Posterior cingulate gyrus (tissue), 11 donors: ENCODE measurements at places on chromosomes 5 and 9.
A peak's percentile ranks its signal among the peaks of the same experiment; 100 is the strongest.

GRCh38 chr9:114035845-114036801 lies 42.0 kb downstream of the AMBP start:
- no peak for DNase-seq

- DNase-seq, result peak; percentile 40
Observed at GRCh38 chr9:124284940-124285441, 27.2 kb downstream of the NEK6 start.

GRCh38 chr5:59999056-59999455 lies 105.5 kb upstream of the PDE4D start:
- no peak for DNase-seq

GRCh38 chr9:37977851-37978480 lies 74.0 kb upstream of the SLC25A51 start:
- DNase-seq, result no peak
